ENCODE measurements at places on chromosomes 11 and 22.

- no peak for DNase-seq
Measured at GRCh38 chr22:20604092-20604747, 96.8 kb downstream of the MED15 start.

- no peak for DNase-seq
Measured at GRCh38 chr11:102926517-102926916, 29.0 kb downstream of the MMP13 start.

GRCh38 chr11:65503368-65503948 lies 4.6 kb downstream of the MALAT1 start:
- DNase-seq: no peak

DNA sequence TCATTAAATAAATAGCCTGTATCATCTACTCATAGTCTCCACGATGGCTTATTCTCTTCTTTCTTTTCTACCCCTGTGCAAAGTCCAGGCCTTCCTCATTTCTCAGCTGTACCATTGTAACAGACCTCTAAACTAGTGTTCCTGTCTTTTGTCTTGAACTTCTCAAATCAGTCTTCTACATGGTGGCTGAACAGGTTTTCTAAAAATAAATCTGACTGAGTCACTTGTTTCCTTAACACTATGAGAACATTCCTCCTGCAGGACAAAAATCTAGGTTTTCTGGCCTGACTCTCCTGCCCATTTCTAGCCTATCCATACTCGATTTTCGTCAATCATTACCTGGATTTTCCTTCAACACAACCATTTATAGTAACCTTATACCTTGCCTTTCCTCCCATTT lies 1080.8 kb upstream of the TENM4 start:
- DNase-seq: no peak

GRCh38 chr11:109285465-109285864 lies 136.5 kb upstream of the C11orf87 start:
- DNase-seq: no peak

DNA sequence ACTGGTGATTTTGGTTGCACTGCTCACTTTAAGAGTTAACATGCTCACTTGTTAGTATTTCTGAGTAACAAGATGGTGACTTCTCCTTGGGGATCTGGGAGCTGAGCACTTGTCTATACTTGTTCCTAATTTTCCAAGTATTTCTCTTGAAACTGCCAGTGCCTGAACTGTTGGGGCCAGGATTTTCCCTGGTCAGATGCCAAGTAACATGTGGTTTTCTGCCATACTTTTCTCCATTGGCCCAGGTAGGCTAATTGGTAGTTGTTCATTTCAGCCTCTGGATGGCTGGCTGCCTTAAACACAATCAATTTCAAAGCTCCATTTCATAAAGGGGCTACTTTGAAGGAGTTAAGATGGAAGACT lies 35.0 kb downstream of the RNF141 start:
- no peak for DNase-seq

- no peak for DNase-seq
Measured at GRCh38 chr11:102546427-102546826, 15.9 kb upstream of the MMP7 start.

GRCh38 chr11:68044898-68045351 lies 6.1 kb downstream of the TCIRG1 start:
- DNase-seq: no peak

DNA sequence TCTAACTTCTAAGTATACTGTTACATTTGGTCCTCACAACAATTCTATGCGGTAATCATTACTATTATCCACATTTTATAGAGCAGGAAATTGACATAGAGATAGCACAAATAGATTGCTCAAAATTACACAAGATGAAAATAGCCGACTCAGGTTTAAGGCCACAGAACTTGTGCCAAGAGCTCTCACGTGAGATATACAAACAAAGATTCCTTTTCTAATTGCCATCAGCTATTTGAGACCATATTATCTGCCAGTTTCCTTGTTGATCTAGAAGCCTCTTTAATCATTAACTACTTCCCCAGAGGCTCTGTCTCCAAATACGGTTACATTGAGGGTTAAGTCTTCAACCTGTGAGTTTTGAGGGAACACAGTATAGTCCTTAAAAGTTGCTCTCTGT lies 61.0 kb upstream of the GLYATL1B start:
- DNase-seq: no peak

Data from nucleus accumbens (tissue), 56 donors.